GM18507 (cell line): ENCODE measurements at places on chromosomes 6 and 20.
A peak's percentile ranks its signal among the peaks of the same experiment; 100 is the strongest.

DNA sequence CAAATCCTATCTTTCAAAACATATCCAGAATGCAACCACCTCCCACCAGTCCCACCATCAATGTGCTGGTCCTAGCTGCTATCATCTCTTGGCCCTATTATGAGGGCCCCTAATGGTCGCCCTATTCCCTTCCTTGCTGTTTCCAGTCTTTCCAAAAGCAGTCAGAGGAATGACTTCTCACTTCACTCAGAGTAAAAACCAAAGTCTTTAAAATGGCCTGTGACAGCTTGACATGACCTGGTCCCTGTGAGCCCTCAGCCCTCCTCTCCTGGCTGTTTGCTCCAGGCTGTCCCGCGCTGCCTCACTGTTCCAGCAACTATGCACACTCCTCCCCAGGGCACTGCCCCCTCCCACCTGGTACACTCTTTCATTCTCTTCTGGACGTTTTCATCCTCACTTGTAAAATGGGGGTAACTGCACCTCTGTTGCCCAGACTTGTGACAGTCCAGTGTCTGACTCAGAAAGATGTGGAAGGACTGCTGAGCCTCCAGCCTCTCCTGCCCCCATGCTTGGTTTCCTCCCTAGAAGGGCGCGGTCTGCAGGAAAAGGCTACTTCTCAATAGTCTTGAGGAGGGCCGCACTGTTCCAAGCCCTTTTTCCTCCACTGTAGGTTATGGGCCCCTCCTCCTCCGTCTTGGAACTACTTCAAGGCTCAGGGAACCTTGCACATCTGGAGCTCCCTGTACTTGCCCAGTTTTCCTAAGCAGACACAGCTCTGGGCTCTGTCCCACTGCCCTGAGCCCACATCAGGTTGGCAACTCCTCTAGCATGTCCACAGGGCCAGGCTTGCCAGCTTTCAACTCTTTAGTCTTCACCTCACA, 64.7 kb downstream of the MYH7B start:
- DNase-seq: no peak

DNA sequence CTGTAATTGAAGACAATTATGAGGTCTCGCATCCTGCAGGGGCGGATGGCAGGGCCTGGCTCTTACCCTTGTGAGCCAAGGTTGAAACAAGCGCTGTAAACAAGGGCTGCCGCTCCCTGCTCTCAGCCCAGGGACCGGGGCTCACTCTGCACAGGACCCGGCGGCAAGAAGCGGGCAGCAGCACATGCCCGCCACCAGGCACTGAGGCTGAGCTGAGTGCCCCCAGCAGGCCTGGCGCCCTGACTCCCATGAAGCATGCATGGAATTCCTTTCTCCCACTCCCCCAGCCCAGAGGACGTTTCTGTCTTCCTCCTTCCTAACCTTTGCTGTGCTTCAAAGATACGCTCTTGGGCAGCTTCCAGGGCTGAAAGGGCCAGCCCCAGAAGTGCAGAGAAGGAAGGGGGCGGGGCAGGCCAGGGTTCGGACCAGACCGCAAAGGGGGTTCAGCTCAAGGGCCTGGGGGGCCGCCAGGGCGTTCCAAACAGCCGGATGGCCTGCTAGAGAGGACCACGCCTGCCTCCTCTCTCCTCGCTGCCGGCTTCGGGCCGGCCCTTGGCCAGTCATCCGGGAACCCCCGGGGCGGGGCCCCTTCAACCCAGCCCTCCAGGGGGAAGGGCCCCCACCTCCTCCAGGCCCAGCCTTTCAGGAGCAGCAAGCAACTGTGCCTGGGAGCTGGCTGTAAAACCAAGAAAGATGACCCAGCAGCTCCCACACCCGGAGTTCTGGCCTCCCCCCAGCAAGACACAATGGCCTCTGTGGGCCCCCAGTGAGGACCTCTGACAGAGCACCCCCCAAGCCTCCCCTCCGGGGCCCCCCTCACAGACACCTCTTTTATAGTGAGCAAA, 109.9 kb downstream of the NOL4L start:
- DNase-seq: peak; percentile 51

- DNase-seq: no peak
Measured at GRCh38 chr6:72595812-72596211, 26.1 kb upstream of the KCNQ5 start.

- no peak for DNase-seq
Measured at GRCh38 chr6:130034378-130035146, 16.2 kb downstream of the L3MBTL3 start.

- no peak for DNase-seq
Measured at GRCh38 chr6:3438190-3439167, 18.4 kb downstream of the SLC22A23 start.

- no peak for DNase-seq
Measured at GRCh38 chr6:85465762-85466161, 15.9 kb downstream of the NT5E start.

- no peak for DNase-seq
Measured at GRCh38 chr6:13916230-13916944, 8.4 kb upstream of the RNF182 start.

DNA sequence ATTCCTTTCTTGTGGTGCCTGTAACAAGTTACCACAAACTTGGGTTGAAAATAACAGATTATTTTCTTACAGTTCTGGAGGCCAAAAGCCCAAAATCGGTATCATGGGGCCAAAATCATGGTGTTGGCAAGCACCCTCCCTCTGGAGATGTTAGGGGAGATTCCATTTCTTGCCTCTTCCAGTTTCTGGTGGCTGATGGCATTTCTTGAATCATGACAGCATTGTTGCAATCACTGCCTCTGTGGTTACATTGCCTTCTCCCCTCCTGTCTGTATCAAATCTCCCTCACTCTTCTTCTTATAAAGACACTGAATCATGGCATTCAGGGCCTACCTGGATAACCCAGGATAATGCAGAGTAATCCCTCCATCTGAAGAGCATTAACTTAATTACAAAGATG, 17.9 kb upstream of the TENT5A start:
- no peak for DNase-seq

- peak; percentile 36 for DNase-seq
Measured at GRCh38 chr20:33915726-33916331, 77.9 kb upstream of the RALY start.

- no peak for DNase-seq
Measured at GRCh38 chr6:20236909-20237600, 24.8 kb upstream of the MBOAT1 start.

DNA sequence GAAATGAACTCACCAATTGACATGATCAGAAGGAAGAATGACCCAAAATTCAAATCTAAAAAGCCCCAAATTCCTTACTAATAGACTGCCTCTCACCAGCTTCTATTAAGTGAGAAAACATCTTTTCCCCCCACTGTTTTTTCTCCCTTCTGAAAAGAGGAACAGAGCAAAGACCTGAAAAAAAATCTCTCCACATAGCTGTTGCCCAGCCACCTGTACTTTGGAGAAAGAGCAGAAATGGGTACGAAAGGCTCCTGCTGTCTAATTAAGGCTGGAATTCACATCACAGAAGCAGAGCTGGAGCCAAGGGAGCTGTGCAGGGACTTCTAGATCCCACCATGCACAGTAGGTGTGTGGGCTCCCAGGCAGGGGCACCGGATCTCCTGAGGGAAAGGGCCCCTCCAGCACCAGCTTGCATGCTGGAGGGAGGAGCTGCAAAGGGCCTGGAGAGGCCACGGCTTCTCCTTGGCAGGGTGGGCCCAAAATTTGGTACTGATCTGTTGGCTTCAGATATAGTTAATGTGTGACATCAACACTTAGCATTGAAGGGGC, 73.2 kb upstream of the DUSP22 start:
- no peak for DNase-seq

DNA sequence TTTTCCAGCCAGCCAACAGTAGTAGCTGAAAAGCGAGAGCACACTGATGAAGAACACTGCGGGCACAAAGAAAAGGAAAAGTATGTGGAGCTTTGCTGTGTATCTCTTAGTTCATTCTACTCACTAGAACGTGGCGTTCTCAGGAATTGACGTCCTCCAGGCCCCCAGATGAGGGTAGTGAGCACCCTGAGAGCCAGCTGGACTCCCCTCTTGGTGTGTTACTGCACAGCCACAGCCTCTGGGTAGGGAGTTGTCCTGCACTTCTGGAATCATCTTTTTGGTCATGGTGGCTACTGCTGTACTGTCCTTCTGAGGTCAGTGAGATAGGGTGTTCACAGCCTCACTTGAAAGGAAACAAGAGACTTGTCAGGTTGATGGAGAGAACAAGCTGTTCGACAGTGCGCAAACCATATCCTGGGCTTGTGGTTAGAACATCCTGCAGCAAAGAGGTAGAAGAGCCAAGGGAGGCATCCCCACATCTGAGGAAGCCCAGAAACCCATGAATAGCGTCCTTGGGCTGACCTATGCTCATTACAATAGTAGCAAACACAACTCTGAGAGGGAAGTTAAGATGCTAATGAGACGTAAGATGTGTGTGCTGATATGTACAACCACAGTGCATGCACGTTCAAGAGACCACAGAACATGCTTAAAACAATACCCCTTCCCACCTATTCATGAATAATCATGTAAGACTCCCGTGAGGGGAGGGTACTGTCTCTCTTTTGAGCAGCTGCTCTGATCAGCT, 14.6 kb upstream of the HLA-F start:
- DNase-seq: no peak

DNA sequence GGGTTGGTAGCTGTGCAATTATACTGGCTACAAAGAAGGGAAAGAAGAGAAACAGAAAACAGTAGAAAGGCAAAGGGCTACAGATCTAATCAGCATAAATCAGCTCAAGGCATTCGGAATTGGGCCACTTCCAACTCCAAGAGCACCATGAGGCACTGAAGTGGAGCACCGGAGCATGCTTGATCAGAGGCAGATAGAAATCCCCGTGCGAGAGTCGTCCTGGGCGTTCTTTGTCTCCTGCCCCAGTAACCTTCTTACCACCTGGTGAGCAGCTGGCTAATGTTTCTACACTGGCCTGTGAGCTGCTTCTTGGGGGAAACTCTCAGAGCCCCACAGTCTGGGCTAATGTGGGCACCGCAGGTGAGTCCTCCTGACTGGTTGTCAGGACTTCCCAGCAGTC, 16.7 kb downstream of the NEDD9 start:
- no peak for DNase-seq

- no peak for DNase-seq
Measured at GRCh38 chr20:14288341-14289330, 48.8 kb downstream of the FLRT3 start.

DNA sequence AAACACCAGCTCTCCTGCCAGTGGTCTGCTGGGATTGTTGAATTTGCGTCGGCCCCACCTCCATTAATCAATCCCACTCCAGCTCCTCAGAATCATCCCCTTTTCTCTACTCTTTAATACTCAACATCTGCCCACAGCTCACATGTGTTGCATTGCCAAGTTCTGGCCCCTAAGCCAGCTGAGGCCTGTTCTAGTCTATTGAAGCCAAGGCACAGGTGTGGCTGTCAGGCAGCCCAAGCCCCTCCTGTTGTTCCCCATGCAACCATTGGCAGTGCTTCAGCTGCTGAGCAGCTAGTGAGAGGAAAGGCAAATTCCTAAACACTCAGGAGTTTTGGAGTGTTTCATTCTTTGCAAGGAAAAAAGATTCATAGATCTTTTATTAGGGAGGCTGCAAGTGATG, 128.0 kb upstream of the NT5E start:
- DNase-seq: no peak

- DNase-seq: no peak
Measured at GRCh38 chr20:44033344-44033743, 118.7 kb downstream of the TOX2 start.

DNA sequence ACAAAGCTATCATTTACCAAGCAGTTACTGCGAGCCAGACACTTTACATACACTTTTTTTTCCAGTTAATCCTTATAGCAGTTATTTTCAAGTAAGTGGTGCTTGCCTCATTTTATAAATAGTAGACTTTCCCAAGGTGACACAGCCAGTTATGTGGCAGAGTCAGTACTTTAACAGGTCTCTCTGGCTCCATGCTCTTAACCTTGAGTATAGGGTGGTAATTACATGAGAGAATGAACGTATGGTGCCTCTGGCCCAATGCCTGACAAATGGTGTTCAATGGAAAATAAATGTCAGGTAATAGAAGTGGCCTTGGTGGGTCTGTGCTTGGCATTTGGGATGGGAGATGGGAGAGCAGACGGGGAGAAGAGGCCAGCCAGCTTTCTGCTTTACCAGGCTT, 316.3 kb downstream of the SLC35F1 start:
- no peak for DNase-seq

DNA sequence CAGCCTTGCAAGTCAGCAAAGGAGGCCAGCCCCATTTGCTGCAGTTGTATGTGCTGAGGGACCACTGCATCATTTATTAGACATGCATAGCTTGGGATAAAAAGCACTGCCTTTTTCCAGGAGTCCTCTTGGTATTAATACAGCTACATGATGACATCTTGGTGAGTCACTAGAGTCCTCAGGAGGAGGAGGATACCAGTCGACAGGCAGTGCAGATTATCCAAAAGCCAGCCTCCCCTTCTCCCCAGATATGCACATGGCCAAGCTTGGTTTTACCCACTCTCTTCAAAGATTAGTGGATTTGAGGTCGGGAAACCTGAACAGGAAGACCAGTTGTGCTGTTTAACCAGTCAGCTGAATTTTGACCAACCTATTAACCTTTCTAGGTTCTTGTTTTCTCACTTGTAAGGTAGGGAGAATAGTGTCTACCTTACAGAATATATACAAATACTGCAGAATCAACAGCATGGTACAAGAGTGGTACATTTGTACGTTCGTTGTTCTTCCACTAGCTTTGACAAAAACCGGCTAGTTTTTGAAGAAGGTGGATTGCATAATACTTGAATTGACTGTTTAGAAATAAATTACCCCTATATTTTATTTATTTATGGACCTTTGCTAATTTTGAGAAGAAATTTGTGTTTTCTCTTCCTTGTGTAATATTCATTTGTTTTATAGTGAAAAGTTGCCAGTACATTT, 31.9 kb downstream of the VAPB start:
- no peak for DNase-seq

DNA sequence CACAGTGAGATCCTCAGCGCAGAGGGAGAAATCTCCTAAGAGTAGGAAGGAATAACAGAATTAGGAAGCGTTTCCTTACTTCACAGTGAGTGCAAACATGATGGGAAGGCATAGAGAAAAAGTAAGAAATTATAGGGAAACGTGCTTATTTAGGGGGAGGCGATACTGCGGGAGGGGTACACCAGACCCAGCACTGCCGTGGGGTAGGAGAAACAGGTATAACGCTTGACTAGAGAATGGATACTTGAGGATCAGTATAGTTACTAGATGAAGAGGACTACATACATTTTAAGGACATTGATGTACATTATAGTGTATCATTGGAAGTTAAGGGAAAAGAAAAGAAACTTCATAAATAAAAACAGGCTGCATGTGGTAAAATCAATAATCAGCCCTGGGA, 26.8 kb upstream of the HLA-E start:
- DNase-seq: no peak

GRCh38 chr6:2575236-2575635, 175.5 kb downstream of the MYLK4 start:
- no peak for DNase-seq

GRCh38 chr6:85498596-85499258, 48.8 kb downstream of the NT5E start:
- no peak for DNase-seq

- DNase-seq: no peak
Measured at GRCh38 chr20:34977365-34978091, 21.9 kb downstream of the MYH7B start.

DNA sequence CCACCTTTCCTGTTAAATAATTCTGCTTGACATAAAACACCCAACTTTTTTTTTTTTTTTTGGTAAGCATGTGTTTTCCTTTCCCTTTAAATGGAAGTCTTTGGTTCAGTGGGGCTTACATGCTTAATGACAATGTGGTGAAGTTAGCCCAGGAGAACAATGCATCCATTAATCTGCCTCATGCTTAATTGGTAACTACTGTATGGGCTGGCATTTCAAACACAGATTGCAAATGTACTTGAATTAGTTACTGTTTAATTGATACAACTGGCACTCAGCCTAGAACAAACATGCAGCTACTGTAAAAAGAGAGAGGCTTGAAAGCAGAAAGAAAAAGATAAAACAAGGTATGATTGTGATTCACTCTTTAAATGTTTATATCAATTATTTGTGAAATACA, 483.6 kb upstream of the NOX3 start:
- DNase-seq: no peak
